Thymus (tissue), 14 donors: ENCODE measurements at places on chromosomes 12 and 14.

DNA sequence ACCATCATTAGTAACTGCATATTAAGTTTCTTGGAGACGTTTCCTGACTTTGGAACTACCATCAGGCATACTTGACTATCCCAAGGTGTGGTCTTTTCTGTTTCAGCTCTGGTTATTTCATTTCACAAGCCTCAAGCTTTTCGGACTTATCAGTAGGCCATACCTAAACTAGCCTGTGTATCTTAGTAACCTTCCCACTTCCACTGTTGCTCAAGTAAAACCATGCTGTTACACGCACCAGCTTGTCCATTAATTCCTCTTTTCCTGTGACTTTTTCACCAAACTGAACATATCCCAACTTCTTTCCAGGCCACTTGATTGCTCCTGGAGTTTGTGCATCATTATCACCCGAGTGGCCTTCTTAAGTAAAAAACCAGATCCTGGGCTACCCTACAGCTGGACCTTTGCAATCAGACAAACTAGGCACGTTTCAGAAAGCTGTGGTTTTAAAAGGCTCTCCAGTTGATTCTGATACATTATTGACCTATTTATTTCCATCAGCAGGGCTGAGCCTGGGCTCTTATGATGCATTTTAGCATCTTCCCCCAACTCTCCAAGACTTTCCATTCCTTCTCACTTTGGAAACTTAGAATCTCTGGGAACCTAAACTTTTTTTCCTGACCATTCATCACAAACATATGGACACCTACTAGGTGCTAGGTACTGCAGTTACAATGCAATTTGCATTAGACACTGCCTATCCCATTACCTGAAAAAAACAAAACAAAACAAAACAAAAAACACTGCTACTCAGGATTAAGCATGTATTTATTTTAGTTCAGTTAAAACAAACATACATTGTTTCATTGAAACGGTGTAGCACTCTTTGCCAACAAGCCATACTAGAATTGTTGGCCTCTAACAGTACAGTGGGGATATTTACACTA is 14.9 kb downstream of the SLC38A2 start:
- no peak for DNase-seq

DNA sequence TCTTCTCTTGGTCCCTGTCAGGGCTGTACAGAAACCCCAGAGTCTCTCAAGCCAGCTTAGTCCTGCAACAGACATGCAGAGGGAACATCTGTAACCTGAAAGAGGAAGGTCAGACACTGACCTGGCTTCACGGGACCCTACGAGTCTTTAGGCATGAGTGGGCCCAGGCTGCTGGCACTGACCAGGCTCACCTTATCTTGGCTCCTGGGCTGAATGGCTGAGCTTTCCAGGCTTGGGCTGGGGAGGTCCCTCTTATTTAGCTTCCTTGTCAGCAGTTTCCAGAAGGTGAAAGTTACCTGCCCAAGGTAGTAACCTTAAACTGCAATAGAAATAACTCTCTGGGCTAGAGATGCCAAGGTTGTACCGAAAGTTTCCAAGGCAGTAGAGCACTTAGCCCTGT is 58.4 kb upstream of the FUT8 start:
- no peak for DNase-seq

DNA sequence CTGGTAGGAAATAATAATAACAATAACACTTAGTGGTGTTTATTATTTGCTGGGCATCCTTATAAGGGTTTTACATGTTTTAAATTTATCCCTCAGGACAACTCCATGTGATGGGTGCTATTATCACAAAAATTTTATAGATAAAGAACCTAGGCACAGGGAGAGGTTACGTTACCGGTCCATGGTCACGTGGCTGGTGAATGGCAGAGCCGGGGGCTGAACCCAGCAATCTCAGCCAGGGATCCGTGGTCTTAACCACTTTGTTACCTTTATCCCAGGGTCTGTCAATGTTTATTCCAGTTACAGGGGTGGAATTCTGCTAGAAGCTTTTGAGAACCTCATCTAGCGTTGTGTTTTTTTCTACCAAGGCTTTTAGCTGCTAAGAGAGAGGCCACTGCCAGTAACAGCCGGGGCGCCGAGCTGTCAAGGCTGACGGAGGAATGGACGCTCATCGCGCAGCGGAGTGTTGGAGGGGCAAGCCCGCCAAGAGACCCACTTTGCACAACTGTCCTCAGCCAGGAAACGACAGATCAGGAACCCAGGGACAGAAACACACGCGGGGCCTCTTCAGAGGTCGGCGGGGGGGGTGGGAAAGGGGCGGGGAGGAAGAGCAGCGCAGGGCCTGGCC is 418 bp downstream of the AMN1 start:
- no peak for DNase-seq

- peak; percentile 36 for DNase-seq
Measured at GRCh38 chr12:124636138-124636978, 68.9 kb upstream of the NCOR2 start.

DNA sequence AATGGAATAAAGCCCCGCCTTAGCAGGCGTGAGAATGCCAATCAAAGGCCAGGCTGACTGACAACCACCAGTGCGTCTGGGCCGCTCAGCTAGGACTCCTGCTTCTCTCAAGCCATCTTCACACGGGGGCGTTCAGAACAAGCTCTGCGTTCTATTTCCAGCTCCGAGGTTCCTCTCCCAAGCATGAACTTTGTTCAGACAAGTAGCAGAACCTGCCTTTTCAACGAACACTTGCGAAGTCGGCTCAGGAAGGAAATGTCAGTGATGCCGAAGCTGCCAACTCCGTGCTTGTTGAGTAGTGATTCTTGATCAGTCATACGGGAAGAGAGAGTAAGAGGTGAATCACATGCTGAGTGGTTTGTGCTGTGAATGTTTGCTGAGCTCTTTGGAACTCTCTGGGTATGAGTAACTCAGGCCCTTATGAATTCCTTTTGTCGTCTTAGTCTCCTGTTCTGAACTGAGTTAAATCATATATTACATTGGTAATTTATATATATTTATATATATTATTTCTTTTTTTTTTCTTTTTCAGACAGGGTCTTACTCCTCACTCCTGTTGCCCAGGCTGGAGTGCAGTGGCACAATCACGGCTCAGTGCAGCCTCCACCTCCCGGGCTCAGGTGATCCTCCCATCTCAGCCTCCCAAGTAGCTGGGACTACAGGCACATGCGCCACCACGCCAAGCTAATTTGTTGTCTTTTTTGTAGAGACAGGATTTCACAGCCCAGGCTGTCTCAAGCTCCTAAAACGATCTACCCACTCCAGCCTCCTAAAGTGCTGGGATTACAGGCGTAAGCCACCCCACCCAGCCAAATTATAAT is 29.4 kb upstream of the BCL7A start:
- DNase-seq: peak; percentile 65

GRCh38 chr12:7161811-7162210 is 27.7 kb upstream of the PEX5 start:
- no peak for DNase-seq
